ENCODE measurements at places on chromosomes 4 and X. TPM values are rescaled to one million over a fixed set of nuclear protein-coding genes. Genes with fewer than 3 reads are reported as not detected.

- H3K27ac ChIP-seq, result no peak overlapping the region
- no peaks in the 10 kb centered on the region for H3K27me3 ChIP-seq
- H3K4me3 ChIP-seq, result no peak overlapping the region
- no peaks in the 10 kb centered on the region for H3K4me1 ChIP-seq
- no peak for DNase-seq
These were observed 70.8 kb upstream of the HHIP start for GRCh38 chr4:144575181-144575580.

The F11 gene
- not detected for total RNA-seq

The HSD17B13 gene
- not detected for total RNA-seq

The VEGFC gene
- 0.95 TPM for total RNA-seq

DNA sequence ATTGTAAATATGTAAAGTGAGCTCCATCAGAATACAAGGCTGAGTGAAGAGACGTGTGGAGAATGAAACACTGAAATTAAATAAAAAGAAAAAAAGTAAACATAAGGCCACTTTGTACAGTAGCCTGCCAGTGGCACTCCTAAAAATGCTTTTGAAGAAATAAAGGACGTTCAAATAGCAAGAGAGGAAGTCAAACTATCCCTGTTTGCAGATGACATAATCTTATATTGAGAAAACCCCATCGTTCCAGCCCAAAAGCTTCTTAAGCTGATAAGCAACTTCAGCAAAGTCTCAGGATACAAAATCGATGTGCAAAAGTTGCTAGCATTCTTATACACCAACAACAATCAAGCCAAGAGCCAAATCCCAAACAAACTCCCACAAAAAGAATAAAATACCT is 24.2 kb downstream of the RASSF6 start:
- DNase-seq, result no peak
- no peak overlapping the region for H3K27ac ChIP-seq
- no peaks in the 10 kb centered on the region for H3K4me1 ChIP-seq
- H3K27me3 ChIP-seq, result no peaks in the 10 kb centered on the region
